HFF-Myc (cell line): ENCODE measurements at places on chromosomes 7 and 10.
A peak's percentile ranks its signal among the peaks of the same experiment; 100 is the strongest.

GRCh38 chr10:63562857-63563256, 41.7 kb downstream of the REEP3 start:
- no peak for DNase-seq

DNA sequence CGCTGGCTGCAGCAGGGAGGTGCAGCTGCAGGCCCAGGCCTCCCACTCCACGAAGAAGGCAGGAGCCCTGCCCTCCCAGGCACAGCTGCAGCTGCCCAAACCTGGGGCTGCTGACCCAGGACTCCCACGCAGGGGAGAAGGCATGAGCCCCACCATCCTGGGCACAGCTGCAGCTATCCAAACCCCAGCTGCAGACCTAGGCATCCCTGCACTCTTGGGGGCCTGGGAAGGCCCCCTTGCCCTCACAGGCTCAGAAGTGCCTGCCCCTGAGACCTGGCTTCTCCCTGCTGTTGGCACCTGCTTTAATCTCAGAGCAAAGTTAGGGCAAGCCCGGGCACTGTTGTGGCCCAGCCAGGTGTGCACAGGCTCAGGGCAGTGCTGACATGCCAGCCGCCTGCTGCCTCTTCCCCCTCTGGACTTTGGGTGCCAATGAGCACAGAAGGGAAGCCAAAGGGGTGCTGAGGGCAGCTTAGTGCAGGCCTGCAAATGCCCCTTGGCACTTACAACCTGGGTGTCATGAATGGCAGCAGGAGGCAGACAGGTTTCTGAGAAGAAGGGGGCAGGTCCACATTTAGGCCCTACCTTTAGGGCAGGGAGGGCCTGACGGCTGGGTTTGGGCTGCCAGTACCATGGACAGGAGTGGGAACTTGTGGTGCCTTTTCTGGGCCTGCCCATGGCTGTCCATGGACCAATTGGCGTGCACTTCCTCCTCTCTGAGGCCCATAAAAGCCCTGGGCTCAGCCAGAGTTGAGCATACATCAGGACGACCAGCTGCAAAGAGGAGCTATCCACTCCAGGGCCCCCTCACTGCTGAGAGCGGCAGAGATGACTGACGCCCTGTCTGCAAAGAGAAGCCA, 31.1 kb downstream of the CRTAC1 start:
- no peak for DNase-seq

- no peak for DNase-seq
Observed at GRCh38 chr7:86558680-86559501, 84.8 kb upstream of the GRM3 start.

DNA sequence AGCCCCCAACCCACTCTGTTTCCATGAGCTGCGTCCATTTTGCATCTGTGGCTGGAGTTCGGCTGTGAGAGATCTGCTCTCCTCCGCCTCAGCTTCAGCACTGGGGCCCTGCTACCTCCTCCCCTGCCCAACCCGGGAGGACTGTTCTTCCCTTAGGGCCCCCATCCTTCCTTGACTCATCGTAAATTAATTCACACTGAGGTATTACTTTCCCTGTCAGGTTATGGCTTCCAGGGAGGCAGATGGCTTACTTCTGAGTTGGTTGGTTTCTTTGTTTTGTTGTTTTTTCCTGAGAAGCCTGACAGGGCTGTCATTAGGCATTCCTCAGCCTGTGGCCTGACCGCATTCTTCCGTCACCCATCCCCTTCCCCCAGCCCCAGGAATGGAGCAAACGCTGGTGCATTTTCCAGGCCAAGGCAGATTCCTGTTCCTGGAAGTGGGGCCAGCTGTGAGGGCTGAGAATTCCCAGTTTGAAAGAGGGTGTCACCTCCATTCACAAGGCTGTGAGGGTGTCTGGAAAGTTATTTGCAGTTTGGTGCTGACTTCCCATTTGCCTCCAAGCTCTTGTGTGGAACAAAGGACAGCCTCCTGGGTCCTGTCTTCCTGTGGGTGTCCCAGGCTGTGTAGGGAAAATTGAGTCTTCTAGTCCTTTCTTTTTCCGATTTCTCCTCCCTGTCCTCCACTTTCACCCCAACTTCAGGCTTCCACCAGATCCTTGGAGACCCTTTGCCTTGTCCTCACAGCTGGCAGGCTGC, 11.7 kb downstream of the CPA5 start:
- DNase-seq: peak; percentile 95

GRCh38 chr7:2924866-2925840, 81.0 kb upstream of the GNA12 start:
- no peak for DNase-seq
